Choroid plexus epithelial cell (primary cell): ENCODE measurements at places on chromosomes 3 and 15.
A peak's percentile ranks its signal among the peaks of the same experiment; 100 is the strongest.

GRCh38 chr15:74613953-74614743 is 1.5 kb upstream of the CLK3 start:
- DNase-seq, result no peak

- DNase-seq, result no peak
Measured at GRCh38 chr3:139679220-139679775, 1.5 kb upstream of the NMNAT3 start.

- DNase-seq, result peak; percentile 28
Measured at GRCh38 chr3:158671821-158672214, 630 bp downstream of the LXN start.

DNA sequence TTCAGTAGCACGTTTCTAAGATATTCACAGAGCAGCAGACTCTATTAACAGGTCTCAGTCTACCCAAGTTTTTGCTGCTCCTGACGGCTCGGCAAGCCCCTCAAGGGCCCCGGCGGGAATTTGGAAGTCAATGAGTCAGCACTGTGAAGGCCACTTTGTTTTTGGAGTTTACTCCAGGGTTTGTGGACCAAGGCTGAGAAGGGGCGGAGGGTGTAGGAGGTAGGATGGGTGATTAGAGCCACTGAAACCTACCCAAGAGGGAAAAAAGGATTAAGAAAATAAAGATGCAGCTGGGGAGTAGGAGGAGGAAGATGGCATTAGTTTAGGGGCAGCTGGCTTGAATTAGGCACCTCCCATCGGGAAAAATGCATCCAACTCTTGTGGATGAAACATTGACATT is 87.6 kb downstream of the BDH1 start:
- no peak for DNase-seq

GRCh38 chr3:186788482-186789370 is 5.3 kb downstream of the EIF4A2 start:
- DNase-seq, result peak; percentile 7

DNA sequence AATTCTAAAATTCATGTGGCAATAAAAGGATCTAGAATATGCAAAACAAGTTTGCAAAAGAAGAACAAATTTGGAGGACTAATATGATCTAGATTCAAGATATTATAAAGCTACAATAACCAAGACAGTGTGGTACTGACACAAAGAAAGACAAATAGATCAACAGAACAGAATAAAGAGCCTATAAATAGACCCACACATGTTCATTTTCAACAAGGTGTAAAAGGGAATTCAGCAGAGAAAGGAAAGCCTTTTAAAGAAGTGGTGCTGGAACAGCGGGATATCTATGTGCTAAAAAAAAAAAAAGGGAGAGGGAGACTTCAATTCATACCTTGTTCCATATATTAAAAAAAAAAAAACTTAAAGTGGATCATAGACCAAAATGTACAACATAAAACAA is 149.0 kb downstream of the WDR76 start:
- DNase-seq, result no peak
